ENCODE measurements at places on chromosomes 2 and 18. TPM values are rescaled to one million over a fixed set of nuclear protein-coding genes. Genes with fewer than 3 reads are reported as not detected.

The CD8A gene
- not detected for total RNA-seq

The UGT1A8 gene
- not detected for total RNA-seq

DNA sequence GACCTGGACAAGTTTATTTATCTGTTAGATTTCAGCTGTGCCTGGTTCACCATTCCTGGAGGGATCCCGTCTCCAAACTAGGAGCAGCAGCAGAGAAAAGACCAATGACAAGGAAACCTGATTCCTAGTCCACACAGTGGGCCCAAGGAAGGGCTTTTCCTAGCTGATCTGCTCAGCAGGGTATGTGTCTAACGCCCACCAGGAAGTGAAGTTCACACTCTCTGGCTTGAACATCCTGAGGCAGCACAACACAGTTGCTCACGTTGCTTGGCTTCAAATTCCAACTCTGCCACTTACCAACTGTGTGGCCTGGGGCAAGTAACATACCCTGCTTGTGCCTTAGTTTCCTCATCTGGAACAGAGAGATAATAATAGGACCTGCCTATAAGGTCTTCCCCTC lies 42.9 kb downstream of the XDH start:
- no peak overlapping the region for H3K27ac ChIP-seq
- no peak for DNase-seq
- no peaks in the 10 kb centered on the region for H3K36me3 ChIP-seq
- H3K4me3 ChIP-seq: no peak overlapping the region
- no peaks in the 10 kb centered on the region for H3K27me3 ChIP-seq

DNA sequence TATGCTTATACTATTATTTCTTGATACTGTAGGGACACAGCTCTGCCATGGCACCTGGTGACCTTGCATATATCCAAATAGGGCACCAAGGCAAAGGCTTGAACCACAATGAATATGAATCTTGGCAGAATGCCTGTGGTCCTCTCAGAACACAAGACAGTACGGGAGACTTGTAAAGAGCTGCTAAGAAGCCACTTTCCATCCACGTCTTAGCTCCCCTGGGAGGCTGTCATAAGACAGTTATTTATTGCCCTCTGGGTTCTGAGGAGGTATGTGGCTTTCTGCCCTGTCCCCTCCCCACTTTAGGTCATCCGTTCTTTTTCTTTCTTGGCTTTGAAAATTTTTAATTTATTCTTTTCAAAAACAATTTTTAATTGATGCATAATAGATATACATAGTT lies 29.8 kb upstream of the MRPL33 start:
- 0 out of 2 replicates have a peak, but pooled peaks cover 6% of the 10 kb centered on the region for H3K4me1 ChIP-seq
- H3K27me3 ChIP-seq: no peaks in the 10 kb centered on the region
- H3K4me3 ChIP-seq: no peak overlapping the region
- no peak overlapping the region for H3K27ac ChIP-seq
- no peak for DNase-seq

DNA sequence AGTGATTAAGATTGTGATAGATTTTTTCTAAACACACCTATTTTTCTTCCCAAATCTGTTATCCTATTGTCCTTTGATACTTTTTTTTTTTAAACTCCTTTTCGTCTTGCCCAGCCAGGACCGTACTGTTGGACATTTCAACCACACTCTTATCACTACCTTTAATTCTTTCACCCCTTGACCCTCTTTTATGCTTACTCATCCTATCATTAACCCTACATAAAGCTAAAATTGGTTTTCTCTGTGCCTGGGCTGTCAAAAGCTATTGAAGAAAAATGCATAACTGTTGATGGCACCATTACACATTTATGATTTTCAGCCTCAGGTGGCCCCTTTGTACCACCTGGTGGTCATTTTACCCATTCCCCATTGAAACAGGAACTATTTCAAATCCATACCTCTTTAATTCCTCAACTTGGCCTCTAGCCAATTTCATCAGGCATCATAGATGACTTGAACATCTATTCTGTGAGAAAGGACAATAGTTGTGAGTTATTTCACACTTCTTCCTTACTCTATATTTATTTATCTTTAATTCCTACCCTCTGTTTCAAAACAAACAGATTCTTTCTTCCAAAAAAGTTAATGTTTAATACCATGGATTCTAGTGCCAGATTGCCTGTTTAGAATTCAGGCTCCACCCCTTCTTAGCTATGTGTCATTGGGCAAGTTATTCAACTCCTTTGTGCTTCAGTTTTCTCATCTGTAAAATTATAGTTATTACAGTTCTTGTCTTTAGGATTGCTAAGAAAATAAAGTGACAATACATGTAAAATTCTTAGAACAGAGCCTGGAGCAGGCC lies 258.6 kb downstream of the CAMKMT start:
- H3K4me1 ChIP-seq: no peaks in the 10 kb centered on the region
- no peaks in the 10 kb centered on the region for H3K27me3 ChIP-seq
- no peaks in the 10 kb centered on the region for H3K36me3 ChIP-seq
- peak; percentile 20 for DNase-seq
- no peak overlapping the region for H3K4me3 ChIP-seq

DNA sequence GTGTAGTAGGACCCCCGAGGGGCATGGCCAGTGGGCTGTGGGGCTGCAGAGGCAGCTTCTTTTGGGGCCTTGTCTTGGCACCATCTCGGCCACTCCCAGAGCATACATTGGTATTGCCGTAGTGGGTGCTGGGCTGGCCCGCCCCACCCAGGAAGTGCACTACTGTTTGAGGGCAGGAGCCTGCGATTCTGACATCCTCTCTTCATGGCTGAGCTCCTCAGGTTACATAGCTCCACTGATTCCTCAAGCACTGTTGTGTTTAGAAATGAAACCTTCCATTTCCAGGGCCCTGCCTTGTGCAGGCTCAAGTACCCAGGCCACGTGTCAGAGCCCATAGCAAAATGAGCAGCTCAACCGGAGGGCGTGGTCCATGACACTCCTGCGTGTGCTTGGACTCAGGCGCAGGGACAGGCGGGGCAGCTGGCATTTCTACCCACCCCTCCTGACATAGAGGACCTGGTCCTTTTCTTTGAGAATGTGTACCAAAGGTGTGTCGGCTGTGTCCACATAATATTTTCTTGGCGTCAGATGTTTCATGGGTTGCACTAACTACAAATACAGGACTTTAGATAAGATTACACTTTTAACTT lies 67.9 kb downstream of the DGKD start:
- no peak overlapping the region for H3K27ac ChIP-seq
- no peak overlapping the region for H3K4me3 ChIP-seq
- H3K36me3 ChIP-seq: no peaks in the 10 kb centered on the region
- no peaks in the 10 kb centered on the region for H3K4me1 ChIP-seq

DNA sequence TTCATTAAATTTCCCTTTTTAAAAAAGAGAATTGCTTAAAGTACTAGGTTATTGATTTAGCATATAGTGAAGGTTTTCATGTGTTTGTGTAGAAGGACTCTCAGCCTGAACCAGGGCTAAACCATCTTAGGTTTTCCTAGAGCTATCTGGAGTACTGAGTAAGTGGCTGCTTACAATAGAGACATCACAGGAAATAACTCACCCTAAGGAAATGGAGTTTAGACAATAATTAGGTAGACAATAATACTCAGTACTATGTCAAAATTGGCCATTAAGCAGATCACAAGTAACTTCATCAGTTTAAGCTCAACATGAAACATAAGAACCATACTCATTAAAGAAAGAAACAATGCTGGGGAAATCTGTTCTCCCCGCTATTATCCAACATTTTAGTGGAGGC lies 240.0 kb downstream of the RND3 start:
- H3K4me1 ChIP-seq: no peaks in the 10 kb centered on the region
- H3K4me3 ChIP-seq: no peak overlapping the region
- H3K36me3 ChIP-seq: no peaks in the 10 kb centered on the region
- DNase-seq: no peak

- peak overlapping the region; percentile 46 for H3K27ac ChIP-seq
- DNase-seq: peak; percentile 72
- no peaks in the 10 kb centered on the region for H3K27me3 ChIP-seq
- H3K4me1 ChIP-seq: peaks cover 23% of the 10 kb centered on the region
- no peaks in the 10 kb centered on the region for H3K36me3 ChIP-seq
These were observed 31.1 kb downstream of the RNU4ATAC start for GRCh38 chr2:121561617-121562268.

All from GM23248 (cell line).